ENCODE measurements at places on chromosomes 2 and 18.

DNA sequence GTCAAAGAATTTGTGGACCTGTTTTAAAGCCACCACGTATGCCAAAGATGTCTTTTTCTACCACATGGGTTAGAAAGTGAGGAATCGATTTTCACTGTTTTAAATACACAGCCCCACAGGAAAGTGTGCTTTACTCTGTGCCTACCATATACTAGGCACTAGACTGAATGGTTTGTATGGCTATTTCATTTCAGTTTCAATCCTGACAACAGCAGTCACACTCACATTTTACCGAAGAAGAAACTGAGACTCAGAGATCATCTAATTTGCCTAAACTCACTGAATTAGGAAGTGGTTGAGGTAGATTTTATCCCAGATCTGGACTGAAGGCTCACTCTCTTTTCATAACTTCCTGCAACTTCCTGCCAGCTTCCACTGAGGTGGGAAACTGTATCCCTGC, 176.4 kb downstream of the ALK start:
- DNase-seq = no peak

DNA sequence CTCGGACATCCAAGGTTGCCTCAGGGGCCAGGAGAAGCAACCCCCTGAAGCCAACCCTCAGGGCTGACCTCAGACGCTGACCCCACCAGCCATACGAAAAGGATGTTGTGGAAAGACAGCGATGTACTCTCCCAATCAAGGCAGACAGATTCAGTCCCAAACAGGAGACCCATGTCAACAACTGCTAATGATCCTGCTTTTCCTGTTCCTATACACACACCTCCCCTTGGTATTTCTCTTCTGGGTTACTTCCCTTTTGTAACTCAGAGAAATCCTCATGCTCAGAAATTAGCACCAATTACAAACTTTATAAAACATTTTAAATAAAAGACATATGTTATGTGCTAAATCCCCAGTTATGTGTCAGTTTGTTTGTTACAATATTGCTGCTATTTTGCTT, 120.8 kb downstream of the PID1 start:
- DNase-seq = no peak

DNA sequence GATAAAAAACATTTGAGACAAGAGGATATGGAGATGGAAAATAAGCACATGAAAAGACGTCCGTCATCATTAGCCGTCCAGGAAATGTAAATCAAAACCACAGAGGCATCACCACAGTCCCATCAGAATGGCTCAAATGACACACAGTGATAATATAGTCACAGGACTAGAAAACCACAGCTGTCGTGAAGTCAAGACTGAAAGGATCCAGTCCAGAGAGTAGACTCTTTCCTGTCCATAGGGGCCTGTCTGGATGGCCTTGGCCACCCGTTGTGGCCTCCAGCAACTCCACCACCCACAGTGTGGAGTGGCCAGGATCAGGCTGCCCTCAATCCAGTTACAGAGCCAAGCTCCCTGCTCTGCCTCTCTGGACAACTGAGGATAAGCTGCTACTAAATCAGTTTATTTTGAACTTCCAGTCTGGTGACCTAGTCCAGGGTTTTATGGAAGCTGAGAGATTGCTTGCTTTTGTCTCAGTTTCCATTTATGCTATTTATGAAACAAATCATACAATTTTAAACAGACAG, 60.4 kb downstream of the RHOB start:
- no peak for DNase-seq

DNA sequence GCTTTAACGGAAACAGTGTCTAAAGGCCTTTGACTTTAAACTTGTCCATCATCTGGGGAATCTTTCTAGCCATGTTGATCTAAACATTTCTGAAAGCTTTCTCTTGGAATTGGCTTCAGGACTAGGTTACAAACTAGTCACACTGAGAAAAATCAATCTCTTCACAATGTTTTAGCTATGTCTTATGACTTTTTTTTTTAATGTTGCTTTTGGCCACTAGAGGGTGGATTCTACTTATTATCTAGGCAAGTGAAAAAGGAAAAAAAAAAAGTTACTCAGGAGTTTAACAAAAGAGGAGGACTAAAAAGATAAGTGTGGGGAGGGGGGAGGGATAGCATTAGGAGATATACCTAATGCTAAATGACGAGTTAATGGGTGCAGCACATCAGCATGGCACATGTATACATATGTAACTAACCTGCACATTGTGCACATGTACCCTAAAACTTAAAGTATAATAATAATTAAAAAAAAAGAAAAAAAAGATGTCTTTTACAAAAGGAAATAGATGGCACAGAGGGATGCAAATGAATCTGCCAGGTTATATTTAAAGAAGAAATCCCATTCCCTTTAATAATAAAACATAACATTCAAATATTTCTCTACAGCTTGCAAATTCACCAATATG, 160.4 kb upstream of the PID1 start:
- DNase-seq = no peak

- no peak for DNase-seq
Measured at GRCh38 chr2:44652701-44653100, 288.8 kb upstream of the SIX3 start.

DNA sequence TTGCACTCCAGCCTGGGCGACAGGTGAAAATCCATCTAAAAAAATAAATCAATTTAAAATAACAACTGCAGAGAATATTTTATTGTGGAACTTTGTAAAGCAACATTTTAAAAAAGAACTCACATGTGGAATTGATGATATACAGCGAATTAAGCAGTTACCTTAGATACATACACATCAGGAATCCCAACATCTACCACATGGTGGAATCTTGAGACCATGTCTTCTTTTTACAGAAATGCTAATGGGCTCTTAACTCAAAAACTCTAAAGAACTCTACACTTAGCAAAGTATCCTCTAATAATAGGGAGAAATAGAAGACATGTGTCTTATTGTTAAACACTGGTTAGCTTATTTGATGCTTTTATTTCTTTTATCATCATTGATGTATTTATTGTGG, 373.6 kb downstream of the CDH7 start:
- DNase-seq = no peak

DNA sequence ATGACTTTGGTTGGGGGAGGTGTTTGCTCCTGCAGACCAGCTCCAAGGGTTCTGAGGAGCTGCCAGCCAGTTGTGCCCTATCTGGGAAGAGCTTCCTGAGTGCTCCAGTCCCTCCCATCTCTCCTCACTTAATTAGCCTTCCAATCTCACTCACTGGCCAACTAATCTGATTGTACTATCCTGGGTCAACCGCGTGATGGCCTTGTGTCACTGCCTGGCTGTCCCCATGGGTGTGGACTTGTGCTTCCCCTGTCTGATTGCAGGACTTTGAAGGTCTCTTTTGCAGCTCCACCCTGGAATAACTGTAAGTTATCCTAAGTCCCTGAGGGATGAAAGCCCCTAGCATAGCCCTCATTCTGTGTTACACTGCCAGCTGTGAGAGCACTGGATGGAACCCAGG, 65.0 kb downstream of the SLC4A5 start:
- no peak for DNase-seq

- no peak for DNase-seq
Measured at GRCh38 chr2:234686088-234686890, 189.4 kb upstream of the ARL4C start.

- DNase-seq = no peak
Measured at GRCh38 chr2:70975237-70975636, 3.2 kb upstream of the ANKRD53 start.

GRCh38 chr2:50719837-50720696, 311.9 kb downstream of the NRXN1 start:
- no peak for DNase-seq

- no peak for DNase-seq
Measured at GRCh38 chr2:100581277-100581612, 18.5 kb downstream of the PDCL3 start.

GRCh38 chr2:158735822-158736580, 59.1 kb upstream of the DAPL1 start:
- no peak for DNase-seq

Measured in stimulated activated CD8-positive, alpha-beta memory T cell treated with anti-CD3 and anti-CD28 coated beads, Interleukin-4, amount 100 ng/mL, for 1 hour (primary cell).